SK-N-MC (cell line): ENCODE measurements at places on chromosomes 3 and 15.

DNA sequence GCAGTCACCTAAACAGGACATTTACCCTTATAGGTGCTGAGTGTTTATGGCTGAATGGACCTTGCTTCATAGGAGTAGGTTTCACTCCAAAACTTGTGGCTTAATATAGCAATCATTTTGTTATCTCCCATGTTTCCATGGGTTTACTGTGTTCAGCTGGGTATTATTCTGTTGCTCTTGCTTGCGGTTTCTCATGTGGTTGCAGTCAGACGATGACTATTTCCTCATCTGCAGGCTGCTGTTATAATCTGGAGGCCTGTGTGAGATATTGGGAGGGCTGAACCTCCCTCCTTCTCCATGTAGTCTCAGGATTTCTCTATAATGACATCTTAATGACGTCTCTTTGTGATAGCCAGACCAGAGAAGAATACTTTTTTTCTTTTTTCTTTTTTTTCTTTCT lies 98.1 kb downstream of the ZPLD1 start:
- DNase-seq, result no peak

DNA sequence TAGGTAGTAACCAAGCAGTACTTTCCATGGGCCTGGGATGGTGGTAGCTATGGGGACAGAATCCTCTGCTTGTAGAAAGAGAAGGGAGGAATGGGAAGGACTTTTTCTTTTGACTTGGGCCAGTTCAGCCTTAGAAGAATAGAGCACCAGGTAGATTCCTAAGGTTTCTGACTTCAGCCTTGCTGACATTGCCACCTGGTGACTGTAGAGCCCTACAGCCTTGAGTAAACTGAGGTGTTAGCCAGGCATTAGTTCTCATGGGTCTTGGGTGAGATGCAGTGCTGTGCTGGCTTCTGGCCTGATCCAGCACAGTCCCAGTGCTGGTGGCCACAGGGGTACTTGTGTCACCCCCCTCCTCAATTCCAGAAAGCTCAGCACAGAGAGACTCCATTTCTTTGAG lies 171.1 kb downstream of the ZBBX start:
- DNase-seq, result no peak

GRCh38 chr15:75140080-75140879 lies 61.4 kb upstream of the C15orf39 start:
- no peak for DNase-seq

- no peak for DNase-seq
These were observed 32.1 kb downstream of the SCAP start for GRCh38 chr3:47443611-47443995.

DNA sequence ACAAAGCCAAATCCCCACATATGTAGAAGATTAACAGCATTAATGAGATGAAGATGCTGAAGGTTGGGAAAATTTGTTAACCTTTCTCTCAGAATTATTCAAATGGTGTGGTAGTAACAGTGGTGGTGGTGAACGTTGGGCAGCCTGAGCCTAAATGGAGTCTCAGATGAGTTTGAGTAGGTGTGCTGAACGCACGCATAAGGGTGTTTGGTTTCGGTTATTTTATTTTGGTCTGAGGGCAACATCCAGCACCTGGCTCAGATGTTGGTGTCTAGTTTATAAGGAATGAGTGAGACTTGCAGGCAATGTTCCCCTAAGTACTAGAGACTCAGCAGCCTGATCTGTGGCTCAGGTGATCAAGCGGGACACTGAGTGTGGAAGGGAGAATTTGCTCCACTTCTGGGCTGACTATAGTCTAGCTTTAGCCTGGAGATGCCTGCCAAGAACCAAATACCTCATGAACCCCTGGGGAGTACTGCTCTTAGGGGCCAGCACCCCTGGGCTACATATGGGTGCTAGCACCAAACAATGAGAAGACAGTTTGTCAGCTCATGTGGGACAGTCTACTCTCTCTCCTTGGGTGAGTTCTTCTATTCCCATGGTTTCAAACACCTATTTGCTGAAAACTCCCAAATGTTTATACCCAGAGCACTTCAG lies 39.5 kb upstream of the ATP2C1 start:
- no peak for DNase-seq

- DNase-seq, result no peak
These were observed 9.7 kb downstream of the STOML1 start for GRCh38 chr15:73982222-73982962.

DNA sequence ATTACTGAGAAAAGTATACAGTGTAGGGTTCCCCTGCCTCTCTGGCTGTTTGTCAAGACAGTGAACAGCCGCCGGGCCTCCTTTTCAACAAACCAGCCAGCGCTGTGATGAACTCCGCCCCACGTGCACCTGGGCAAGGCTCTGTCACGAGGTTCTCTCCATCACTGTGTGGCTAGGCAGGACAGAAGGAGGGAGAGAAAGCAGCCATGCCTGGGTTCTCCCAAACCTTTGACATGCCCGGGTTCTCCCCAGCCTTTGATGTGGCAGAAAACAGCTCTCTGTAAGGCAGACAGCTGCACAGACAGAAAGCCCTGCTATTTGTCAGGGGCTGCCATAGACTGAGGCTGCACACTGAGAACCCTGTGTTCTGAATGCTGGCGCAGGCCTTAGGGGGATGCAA lies 101.4 kb upstream of the TRPM1 start:
- no peak for DNase-seq

DNA sequence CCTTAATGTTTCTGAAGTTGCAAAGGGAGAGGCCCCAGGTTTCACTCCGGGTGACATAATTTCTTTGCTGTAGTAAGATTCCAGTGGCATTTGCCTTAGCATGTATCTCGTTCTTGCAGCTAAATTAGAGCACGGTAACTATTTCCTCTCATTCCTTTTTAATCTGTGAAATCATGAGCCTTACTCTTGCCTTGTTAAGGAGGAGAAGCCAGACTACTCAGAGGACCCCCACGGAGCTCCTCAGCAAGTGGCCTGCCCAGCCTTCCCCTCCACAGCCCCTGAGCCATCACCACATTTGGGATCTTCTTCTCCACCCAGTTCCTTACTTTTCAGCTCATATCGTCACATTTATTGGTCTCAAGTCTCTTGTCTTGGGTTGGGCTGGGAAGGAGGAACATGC lies 54.2 kb downstream of the ABHD2 start:
- peak; percentile 78 for DNase-seq

GRCh38 chr3:56115698-56116097 lies 352.6 kb downstream of the ERC2 start:
- DNase-seq, result no peak

GRCh38 chr3:187839422-187839821 lies 94.2 kb upstream of the BCL6 start:
- no peak for DNase-seq

DNA sequence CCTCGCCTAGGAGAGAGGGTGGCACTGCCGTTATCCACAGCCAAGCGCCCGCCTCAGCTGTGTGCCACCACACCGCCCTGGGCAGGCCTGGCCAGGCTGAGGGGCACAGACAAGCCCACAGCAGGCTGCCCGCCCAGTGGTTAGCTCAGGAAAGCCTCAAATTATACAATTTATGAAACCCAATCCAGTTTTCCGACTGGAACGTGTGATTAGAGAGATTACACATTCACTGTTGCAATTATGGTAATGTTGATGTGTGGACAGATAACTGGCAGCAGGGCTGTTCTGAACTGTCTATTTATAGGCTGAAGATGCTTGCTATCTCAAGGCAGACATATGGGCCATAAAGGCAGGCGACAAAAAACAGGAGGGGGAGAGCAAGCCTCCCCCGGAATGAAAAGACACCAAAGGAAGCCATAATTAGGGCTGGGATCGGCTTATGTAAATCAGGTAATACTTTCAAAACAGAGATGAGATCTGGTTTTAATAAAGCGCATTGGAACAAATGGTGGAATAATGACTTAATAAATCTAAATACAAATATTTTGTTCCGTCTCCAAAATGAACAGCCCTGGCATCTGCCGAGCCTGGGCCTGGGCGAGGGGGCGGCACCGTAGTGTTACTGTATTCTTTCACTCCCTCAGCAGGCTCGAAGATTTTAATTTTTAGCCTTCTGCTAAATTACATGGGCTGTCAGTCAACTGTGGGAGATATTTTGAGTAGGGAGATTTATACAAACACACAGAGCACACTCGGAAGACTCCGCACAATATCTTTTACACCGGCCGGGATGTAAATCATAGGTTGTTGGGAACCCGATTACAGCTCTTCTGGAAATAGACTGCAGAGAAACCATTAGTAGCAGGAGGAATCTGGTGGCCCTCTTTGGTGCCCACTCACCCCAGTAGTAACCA lies 103.1 kb upstream of the TLE3 start:
- DNase-seq, result peak; percentile 85

- DNase-seq, result no peak
These were observed 156.2 kb downstream of the NUP210 start for GRCh38 chr3:13263770-13264467.

GRCh38 chr3:16373341-16373946 lies 108.4 kb downstream of the OXNAD1 start:
- DNase-seq, result no peak

DNA sequence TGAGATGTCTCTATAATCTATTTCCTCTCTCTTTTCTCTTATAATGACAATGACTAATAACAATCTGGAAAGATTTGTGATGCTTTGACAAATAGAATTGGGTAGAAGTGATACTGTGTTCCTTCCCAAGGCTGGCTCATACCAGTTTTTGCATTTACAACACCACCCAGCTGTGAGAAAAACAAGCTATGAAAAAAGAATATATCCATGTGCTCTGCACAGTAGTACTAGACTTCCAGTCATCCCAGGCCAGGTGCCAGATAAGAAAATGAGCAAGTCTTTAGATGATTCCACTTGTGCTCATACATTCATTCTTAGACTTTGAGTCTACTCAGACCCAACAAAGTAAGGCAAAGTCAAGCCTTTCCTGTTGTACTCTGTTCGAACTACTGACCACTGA lies 350.2 kb upstream of the POU1F1 start:
- no peak for DNase-seq

- DNase-seq, result no peak
These were observed 66.5 kb downstream of the ARMC8 start for GRCh38 chr3:138253609-138254008.

DNA sequence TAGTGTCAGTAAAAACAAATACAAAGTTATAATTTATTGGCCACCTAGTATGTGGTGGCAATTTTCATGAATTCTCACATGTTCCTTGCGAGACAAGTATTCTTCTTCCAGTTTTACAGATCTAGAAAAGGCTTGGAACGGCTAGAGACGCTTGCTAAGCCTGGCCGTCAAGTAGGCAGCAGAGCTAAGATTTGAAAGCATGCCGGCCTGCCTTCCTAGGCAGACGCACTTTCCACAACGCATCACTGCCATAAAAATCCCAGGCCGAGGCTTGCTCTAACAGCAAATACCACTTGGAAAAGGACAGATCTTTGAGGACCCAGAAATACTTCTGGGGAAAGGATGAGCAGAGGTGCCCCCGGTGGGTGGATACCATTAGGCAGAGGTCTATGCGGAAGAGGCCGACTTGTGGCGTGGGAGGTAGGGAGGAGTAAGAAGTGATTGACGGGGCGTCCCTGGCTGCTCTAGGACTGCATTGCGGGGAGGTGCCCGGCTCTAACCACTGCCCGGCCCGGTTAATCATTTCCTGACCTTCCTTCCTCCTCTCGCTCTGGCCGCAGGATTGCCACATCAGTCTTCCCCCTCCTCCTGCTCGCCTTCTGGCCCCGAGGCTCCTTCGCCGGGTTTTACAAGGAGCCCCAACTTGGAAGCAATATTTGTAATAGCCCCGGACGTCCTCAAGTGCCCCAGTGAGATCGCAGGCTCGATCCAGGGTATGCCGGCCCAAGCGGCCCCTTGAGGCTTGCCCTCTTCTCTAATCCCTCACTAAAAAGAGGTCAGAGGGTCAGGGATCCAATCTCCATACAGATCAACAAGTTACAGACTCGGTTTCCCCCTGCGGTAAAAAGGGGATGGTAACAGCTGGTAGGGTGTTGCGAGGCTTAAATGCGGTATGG lies 1.3 kb upstream of the USP3 start:
- no peak for DNase-seq

DNA sequence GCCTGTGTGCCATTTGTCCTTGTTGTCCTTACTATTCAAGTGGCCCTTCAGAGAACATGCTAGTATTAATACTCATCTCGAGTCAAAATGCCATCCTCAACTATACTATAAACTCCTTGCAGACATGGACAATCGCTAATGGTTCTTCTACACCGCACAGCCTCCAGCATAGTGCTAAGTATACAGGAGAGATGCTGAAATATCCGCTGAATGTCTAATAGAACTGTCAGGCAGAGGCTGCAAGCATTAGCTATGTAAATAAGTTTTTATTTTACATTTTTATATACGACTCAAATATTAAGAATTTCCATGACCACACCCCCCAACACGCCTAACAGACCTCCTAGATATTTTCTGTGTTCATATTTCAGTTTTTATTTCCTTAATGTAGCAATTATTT lies 39.4 kb downstream of the AAGAB start:
- DNase-seq, result no peak

DNA sequence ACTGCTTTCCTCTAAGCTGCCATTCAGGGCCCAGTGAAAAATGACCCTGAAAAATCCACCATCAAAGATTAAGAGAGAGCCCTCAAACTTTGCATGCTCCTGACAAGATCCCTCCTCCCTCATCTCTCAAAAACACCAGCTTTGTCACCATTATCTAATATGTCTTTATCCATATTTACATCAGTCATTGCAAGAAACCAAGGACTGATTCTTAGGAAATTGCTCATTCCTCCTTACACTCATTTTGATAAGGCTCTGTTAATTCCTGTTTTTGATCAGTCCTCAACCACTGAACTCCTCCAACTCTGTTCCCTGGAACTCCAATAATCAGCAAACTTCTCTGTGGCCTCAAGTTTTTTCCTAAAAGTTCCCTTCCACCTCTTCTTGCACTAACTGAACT lies 51.8 kb downstream of the CD200 start:
- no peak for DNase-seq

DNA sequence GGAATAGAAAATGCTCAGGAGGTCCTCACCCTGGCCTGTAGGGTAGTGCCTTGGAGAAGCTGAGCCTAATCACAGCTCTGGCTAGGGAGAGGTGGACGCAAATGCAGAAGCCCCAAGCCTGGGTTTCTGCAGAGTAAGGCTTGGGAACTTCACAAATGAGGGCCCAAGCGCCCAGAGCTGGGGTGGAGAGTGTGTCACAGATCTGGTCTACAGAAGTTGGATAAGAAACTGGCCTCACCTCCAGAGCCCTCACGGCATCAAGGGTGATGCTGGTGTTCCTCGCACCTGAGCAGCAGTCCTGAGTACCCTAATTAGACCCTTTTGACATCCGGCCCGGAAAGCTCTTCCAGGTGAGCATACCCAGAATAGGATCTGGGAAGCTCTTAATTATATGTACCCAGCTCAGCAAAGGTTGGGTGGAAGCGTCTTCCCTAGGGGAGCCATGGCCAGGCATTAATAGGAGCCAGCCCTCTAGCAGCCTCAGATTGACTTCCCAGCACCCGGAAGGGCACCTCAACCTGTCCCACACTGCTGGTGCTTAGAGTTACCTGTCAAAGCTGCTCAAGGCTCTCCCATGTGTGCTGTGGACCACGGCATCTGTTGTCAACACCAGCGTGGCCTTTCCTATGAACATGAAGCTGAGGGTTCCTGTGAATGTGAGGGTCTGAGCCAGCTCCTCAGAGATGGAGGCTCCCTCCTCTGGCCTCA lies 31.8 kb downstream of the RBM5 start:
- DNase-seq, result no peak
